Muscle of leg (tissue), 16 donors: ENCODE measurements at places on chromosomes 12 and 14. TPM values are rescaled to one million over a fixed set of nuclear protein-coding genes. Genes with fewer than 3 reads are reported as not detected.

YBX3 gene
- 156 TPM for total RNA-seq

LLPH gene
- total RNA-seq, result 19.6 TPM

CGRRF1 gene
- total RNA-seq, result 12.7 TPM

MANSC4 gene
- not detected for total RNA-seq

GPR135 gene
- total RNA-seq, result 2.3 TPM

- no peaks in the 10 kb centered on the region for H3K4me1 ChIP-seq
- H3K36me3 ChIP-seq, result peaks cover 3% of the 10 kb centered on the region
- peak; percentile 87 for DNase-seq
- no peaks in the 10 kb centered on the region for H3K27me3 ChIP-seq
- peak overlapping the region; percentile 44 for H3K27ac ChIP-seq
- no peak overlapping the region for H3K4me3 ChIP-seq
Measured at GRCh38 chr12:14394317-14395073, 29.0 kb downstream of the ATF7IP start.

- no peaks in the 10 kb centered on the region for H3K27me3 ChIP-seq
- no peak overlapping the region for H3K27ac ChIP-seq
- no peaks in the 10 kb centered on the region for H3K4me1 ChIP-seq
- DNase-seq, result no peak
- H3K4me3 ChIP-seq, result no peak overlapping the region
- no peaks in the 10 kb centered on the region for H3K36me3 ChIP-seq
Measured at GRCh38 chr12:83198291-83199015, 511.7 kb downstream of the TMTC2 start.

DNA sequence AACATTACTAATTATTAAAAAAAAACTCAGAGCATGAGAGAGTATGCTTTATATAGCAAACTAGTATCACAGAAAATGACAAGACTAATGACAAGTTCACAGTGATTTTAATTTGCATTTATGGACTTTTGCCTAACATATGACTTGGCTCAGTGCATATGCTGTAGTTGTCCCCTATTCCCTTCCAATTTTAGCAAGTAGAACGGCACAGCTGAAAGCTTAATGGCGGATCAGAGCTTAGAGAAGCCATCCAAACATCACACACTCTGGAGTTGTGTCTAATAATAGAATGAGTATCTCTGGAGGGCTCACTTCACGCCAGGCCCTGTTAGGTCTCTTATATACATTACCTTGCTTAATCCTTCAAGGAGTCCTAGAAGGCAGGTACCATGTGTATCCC lies 13.3 kb downstream of the CNIH1 start:
- no peaks in the 10 kb centered on the region for H3K27me3 ChIP-seq
- H3K36me3 ChIP-seq, result peaks cover 27% of the 10 kb centered on the region
- peak; percentile 34 for DNase-seq
- peak overlapping the region; percentile 73 for H3K27ac ChIP-seq
